ENCODE measurements at places on chromosomes 6 and 20.

DNA sequence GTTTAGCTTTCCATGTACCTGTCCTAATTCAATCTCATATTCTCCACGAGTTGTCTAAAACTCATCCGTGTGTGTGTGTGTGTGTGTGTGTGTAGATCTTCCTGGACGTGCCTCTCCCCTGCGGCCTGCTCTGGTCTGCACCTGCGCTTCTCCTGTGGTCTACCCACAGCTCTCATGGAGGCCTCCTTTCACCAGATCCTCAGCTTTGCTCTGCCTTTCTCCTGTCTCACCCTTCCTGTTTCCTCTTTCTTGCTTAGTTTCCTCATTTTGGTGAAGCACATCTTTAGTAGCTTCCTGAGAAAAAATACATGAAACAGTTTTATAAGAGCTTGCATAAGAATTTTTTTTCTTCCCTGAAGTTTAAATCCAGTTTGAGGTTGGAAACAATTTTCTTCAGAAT is 18.1 kb downstream of the SLX4IP start:
- no peak for DNase-seq

GRCh38 chr20:12906361-12906760 is 102.4 kb upstream of the SPTLC3 start:
- DNase-seq = no peak

DNA sequence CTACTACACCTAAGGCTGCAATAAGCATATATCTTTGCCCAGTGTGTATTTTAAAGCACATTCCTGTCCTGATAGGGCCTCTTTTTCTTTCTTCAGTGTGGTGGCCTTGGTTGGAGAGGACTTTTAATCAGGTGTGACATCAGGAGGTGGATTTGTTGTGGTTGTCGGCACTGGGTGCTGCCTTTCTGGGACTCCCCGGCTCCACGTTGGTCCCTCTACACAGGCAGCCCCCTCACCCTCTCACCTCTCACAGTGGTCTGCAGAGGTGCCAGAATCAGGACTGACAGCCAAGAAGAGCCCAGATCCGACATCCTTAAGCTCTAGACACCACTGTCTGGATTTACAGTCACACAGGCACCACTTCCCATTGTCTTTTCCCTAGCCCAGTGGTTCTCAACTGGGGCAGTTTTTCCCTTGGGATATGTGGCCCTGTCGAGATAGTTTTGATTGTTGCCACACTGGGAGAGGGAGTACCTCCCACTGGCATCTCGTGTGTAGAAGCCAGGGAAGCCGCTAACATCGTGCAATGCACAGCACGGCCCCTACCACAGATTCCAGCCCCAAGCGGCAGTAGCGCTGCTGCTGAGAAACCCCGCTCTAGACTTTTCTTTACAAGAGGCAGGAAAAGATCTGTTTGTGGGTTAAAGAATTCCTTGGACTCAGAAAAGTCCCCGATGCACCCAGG is 314.1 kb downstream of the QKI start:
- no peak for DNase-seq

- peak; percentile 53 for DNase-seq
Measured at GRCh38 chr6:158060455-158061360, 79.0 kb downstream of the SYNJ2 start.

DNA sequence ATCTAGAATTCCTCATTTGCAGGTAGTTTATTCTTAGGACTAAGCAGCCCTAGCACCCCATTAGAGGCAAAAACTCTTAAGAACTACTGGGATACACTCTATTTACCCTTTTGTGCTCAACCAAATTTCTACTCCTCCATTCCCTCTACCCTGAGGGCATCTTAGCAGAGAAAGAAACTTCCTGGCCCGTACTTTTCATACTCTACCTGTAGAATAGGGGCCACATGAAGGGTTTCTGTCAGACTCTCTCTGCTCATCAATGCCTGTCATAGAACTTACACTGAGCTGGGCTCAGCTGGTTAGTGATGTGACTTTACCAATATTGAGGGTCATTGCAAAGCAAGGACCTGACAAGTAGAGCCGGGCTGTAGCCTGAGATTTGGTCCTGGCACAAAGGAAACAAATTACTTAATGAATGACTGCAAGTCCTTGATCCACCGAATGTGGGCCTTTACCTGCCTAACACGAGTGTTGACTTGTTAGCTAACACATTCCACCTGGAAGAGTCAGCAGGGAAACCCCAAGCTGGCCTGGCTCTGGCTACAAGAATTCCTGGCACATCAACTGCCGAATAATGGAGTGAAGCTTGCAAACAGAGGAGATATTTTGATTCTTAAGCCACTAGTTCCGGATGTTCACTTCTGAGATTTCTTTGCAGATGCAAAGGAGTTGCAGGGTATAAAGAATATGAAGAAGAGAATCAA is 280.5 kb upstream of the JAG1 start:
- no peak for DNase-seq

- DNase-seq = no peak
Measured at GRCh38 chr20:63208346-63208909, 7.5 kb downstream of the YTHDF1 start.

- no peak for DNase-seq
Measured at GRCh38 chr20:48910347-48910781, 11.1 kb upstream of the ARFGEF2 start.

- no peak for DNase-seq
Measured at GRCh38 chr6:43976706-43977403, 150.4 kb downstream of the MRPL14 start.

DNA sequence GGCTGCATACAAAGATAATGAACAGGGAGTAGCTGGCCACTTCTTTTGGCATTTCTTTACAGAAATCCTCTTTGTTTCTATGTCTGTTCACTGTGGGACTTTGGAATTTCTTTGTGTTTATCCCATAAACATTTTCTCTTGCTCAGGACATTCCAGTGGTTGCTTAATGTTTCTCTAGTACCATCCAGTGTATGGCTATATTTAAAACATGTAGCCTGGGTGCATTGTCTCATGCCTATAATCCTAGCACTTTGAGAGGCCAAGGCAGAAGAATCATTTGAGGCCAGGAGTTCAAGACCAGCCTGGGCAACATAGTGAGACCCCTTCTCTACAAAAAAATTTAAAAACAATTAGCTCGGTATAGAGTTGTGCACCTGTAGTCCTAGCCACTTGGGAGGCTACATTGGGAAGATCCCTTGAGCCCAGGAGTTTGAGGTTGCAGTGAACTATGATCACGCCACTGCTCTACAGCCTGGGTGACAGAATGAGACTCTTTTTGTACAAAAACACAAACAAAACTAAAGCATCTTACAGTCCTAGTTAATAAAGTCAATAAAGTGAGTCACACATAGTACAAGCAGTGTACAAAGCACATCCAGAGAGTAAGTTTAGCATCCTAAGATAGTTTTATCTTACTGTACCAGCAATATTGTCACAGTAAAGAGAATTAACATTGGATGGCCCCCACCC is 63.3 kb downstream of the ZFAND3 start:
- no peak for DNase-seq

DNA sequence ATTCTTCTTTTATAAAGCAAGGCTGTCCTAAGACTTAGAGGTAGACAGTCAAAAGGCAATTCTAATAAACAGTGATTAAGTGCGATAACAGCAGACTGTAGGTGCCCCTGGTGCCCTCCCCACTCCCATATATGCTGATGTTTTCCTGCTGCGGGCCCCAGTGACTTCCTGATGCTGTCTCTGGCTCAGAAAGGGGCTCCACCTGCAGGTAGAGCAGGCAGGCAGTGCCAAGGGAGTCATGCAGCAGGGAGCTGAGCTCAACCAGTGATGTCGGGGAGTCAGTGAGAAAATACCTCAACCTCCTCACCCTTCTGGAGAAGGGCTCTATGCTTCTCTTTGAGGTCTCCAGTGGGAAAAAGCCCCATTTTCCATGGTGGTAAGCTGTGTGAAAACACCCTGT is 126.7 kb upstream of the SSTR4 start:
- DNase-seq = no peak

DNA sequence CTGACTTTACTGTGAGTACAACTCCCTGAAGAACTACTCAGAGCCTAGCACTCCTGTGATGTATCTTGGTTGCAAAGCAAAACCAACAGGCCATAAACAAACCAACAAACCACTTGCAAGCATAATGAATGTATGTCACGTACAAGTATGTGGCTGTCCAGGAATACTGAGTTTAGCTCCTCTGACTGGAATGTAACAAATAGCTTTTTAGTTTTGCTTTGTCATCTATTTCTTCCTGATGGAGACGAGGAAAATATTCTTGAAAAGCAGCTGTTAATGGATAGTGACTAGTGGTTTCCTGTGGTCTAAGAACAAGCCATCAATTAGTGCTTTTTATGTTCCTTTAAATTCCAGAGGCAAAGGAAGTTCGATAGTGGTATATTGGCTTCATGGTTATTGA is 101.9 kb upstream of the LY86 start:
- DNase-seq = no peak

GRCh38 chr6:135358251-135358821 is 139.2 kb downstream of the AHI1 start:
- no peak for DNase-seq

- no peak for DNase-seq
Measured at GRCh38 chr6:72132427-72132826, 246.1 kb downstream of the RIMS1 start.

- DNase-seq = no peak
Measured at GRCh38 chr6:6932968-6933367, 174.8 kb upstream of the RREB1 start.

GRCh38 chr20:35598899-35599775 is 16.5 kb upstream of the SPAG4 start:
- peak; percentile 30 for DNase-seq

DNA sequence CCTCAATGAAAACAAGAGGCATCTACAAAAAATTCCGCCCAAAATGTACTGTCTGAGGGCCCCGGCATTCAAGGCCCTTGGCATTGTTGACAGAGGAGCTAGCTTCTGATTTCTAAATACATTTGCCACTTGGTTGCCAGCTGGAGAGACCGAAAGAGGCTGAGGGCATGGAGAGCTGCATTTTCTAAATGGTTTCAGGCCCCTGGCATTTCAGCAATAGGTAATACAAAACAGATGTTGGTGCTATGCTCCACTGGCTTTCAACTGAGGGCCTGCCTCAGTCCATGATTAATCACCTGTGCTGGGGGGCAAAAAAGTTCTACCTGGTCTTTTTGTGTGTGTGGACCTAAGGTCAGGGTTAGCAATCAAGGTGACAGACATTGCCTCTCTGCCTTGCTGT is 79.5 kb upstream of the ISM1 start:
- DNase-seq = peak; percentile 15

GRCh38 chr6:45872827-45873365 is 142.8 kb downstream of the CLIC5 start:
- DNase-seq = no peak

- no peak for DNase-seq
Measured at GRCh38 chr20:64044484-64045247, 4.8 kb downstream of the SOX18 start.

GRCh38 chr20:41061155-41061554 is 32.5 kb downstream of the TOP1 start:
- no peak for DNase-seq

DNA sequence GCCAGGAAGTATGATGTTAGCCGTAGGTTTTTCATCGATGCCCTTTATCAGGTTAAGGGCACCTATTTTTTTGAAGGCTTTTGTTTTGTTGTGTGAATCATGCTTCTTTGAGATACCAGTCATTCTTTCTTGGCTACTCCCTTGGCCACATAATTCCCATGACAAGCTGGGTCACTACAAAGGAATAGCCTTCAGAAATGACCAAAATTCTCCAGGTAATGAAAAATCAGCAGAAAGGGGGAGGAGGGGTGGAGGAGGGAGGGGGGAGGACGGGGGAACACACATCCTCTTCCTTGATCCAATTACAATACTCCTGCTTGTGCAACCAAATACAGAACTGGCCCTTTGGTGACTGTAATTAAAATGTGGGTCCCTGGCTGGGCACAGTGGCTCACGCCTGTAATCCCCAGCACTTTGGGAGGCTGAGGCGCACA is 21.7 kb upstream of the TGM2 start:
- DNase-seq = no peak

- DNase-seq = no peak
Measured at GRCh38 chr20:21681234-21681921, 24.1 kb upstream of the PAX1 start.

DNA sequence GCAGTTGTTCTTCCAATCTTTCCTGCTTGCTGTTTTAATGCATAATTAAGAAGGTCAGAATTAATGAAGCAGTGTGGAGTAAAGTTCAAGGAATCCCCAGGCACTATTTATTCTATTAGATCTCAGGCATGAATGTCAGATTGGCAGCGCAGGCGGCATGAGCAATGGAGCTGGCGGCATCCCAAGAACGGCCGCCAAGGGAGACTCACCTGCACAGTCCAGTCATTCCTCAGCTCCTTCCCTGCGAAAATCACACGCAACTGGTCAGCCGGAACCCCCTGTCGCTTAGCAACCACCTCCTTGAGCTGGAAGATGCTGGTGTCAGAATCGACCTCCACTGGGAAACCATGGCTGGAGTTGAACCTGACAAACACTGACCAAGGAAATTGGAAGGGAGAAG is 284.5 kb downstream of the PRKN start:
- DNase-seq = no peak

GRCh38 chr6:49524541-49524940 is 24.8 kb downstream of the GLYATL3 start:
- no peak for DNase-seq

- DNase-seq = no peak
Measured at GRCh38 chr6:160500639-160501038, 152.5 kb downstream of the SLC22A3 start.

- DNase-seq = no peak
Measured at GRCh38 chr6:144286503-144287393, 1.6 kb downstream of the UTRN start.

DNA sequence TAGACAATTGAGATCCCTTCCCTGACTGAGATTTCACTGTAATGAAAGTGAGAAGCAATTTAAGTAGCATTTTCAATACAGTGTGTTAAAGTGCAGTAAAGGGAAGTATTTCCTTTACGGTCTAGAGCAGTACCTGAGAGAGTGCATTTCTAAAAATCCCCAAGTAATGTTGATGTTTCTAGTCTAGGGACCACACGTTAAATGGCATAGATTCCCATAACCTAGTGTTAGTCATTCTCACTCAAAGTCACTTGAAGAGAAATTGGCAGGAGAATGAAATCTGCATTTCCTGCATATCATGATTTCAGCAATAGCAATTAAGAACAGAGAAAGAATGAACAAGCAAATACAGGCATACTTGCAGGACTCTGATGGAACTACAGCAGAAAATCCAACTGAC is 67.9 kb downstream of the CGA start:
- no peak for DNase-seq

DNA sequence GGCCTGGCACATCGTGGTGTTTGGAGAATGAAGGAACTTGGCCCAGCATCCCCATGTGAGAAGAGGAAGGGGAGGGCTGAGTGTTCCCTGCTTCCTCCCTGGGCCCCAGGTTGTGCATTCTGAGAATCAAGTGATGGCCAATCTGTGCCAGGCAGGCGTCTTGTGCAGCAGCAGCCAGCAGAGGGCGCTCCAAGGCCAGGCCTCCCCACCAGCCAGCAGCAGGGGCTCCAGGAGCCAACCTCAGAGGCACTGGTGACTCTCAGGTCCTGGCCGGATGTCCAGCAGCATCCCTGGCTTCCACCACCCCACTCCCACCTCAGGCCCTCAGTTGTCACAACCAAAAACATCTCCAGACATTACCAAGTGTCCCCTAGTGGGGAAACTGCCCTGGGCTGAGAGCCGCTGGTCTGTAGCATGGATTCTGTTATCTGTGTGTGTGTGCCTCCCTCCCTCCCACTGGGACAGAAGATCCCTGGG is 192.0 kb downstream of the PREX1 start:
- DNase-seq = peak; percentile 52
